ENCODE measurements at places on chromosomes 2 and 18.

GRCh38 chr2:47641366-47641765 is 141.6 kb upstream of the MSH6 start:
- DNase-seq = no peak

GRCh38 chr18:46253498-46253897 is 149.3 kb downstream of the HAUS1 start:
- DNase-seq = no peak

DNA sequence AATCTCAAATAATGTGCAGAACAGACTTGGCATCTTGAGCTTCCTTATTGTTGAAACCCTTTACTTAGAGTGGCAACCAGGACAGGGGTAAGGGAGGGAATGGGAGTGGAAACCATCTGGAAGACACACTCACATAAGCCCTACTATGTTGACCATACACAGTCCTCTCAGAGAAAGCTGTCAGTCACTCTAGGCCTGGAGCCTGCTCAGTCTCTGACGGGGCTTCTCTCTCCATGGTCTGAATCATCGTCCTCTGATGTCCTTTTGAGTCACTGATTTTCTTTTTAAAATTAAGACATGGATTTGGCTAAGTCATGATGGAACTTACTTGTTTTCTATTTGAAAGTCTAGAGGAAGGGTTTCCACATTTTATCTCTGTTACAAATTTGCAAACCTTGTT is 74.0 kb downstream of the MYO1B start:
- DNase-seq = no peak

- peak; percentile 64 for DNase-seq
Observed at GRCh38 chr2:226835420-226835795, 446 bp upstream of the RHBDD1 start.

GRCh38 chr2:135004005-135004746 is 43.1 kb downstream of the MAP3K19 start:
- peak; percentile 81 for DNase-seq

Data from WTC11 (cell line).